ENCODE measurements at places on chromosomes 2 and 18.
A peak's percentile ranks its signal among the peaks of the same experiment; 100 is the strongest.

GRCh38 chr2:96869281-96869821, 529 bp downstream of the SEMA4C start:
- no peak for DNase-seq

GRCh38 chr2:239589270-239589825, 188.5 kb upstream of the HDAC4 start:
- DNase-seq: no peak

GRCh38 chr18:47204908-47205522, 28.9 kb upstream of the IER3IP1 start:
- DNase-seq: peak; percentile 10

DNA sequence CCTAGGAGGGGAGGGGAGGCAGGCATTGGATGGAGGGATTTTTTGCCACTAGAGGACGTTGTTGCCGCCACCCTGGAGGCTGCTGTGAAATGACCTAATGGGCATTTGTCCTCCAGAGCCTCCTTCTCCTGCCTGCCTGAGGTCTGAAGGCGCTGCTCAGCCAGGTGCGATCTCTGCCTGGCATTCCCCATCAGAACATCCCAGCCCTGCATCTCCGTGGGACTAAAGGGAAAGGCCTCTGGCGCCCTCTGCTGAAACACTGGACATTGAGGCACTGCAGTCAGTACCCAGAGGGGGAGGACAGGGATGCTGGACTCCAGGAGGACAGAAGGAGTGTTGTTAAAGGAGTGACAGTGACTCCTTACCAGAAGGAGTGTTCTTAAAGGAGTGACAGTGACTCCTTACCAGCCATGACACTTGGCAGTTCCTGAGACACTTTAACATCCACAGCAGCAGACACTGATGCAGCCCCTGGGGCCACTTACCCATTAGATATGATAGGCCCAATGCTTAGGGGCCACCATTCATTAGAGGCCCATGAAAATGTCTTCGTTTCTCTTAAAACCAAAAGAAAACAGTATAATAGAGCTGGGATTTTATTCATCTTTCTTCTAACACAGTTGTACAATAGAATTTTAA, 17.0 kb downstream of the THNSL2 start:
- peak; percentile 33 for DNase-seq

- no peak for DNase-seq
These were observed 45.8 kb downstream of the LAMA3 start for GRCh38 chr18:23735021-23735464.

- no peak for DNase-seq
These were observed 344.0 kb upstream of the DDX18 start for GRCh38 chr2:117470311-117471095.

- no peak for DNase-seq
These were observed 463.2 kb upstream of the CDH7 start for GRCh38 chr18:65287652-65288051.

- no peak for DNase-seq
These were observed 108.8 kb upstream of the PPP1CB start for GRCh38 chr2:28642796-28643195.

DNA sequence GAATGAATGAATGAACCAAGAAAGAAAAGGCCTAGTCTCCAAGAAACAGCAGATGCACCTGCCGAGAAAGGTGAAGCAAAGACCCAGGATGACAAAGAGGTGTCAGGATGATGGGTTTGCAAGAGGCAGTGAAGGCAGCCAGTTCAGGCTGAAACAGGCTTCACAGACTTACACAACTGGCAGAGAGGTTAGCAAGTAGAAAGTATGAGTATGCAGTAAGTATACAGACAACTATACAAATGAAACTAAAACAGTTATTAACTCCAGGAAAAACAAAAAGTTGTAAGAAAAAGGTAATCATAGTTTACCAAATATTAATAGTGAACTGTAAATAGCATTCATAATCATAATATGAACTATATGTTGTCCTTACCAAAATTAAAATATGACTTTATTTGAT, 19.8 kb upstream of the RNU4ATAC start:
- no peak for DNase-seq

GRCh38 chr18:27656167-27656778, 471.2 kb upstream of the CHST9 start:
- DNase-seq: no peak

GRCh38 chr2:216546641-216547403, 48.2 kb downstream of the RPL37A start:
- no peak for DNase-seq

DNA sequence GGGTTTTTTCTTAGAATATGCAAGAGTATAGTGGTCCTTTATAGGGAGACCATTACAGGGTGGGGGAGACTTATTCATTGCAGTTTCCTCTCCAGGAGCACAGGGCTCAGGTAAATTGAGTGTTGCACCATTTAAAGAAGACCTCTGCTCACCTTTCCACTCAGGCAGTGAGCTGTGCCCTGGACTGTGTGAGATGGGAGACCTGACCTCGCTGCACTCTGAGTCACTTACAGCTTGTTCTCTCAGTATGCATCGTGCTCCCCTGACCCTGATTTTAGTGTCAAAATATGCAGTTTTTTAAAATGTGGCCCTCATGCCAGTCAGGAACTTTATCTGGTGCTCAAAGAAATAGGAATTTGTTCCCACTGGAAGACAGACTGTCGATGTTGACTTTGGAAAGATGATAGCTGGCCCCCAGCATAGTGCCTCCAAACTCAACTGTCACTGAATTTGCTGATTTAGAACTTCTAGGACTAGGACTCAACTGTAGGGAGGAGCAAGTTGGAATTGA, 146.7 kb upstream of the EPAS1 start:
- DNase-seq: no peak

DNA sequence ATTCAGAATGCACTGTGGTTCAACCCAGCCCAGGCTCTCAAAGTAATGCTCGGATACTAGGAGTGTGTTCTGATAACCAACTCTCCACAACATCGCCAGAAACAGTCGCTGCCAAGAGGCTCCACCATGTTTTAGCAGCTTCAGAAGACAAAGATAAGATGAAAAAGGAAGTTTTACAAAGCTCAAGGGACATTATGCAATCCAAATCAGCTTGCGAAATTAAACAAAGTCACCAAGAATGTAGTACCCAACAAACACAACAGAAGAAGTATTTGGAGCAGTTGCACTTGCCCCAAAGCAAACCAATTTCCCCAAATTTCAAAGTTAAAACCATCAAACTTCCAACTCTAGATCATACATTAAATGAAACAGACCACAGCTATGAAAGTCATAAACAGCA, 360.9 kb downstream of the XIRP2 start:
- DNase-seq: no peak

DNA sequence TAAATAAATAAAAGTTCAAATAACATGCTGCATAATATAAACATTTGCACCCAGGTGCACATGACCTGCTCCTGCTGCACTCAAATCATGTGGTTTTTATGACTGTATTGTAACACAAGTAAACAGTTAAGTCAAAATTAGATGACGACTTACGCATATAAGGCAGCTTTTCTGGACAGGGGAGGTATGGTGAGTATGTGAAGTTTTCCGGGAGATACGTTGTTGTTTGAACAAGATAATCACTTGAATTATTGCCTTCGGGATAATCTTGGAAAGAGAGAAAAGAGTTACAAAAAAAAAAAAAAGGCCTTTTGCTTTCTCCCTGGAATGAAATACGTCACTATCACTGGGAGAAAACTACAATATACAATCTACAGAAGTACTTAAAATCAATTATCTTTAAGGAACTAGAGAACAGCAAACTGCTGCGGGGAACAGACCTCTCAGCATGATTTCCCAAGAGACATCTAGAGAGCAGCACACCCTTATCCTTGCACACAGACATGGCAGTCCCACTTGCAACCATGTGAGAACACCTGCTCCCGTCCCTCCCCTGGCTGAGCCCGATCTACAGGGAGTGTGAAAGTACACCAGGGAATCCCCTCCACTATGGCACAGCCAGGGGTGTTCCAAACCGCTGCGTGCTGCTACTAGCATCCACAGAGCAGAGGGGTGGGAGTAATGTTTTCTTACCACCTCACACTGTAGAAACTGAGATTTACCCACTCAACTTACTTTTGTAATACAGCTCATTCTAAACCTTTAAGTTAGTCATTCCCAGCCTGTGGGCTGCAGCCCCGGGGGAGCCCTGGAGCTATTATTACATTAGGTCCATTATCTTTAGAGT, 26.3 kb downstream of the B4GALT6 start:
- DNase-seq: peak; percentile 46

GRCh38 chr2:45311559-45311958, 299.5 kb downstream of the SRBD1 start:
- no peak for DNase-seq

- no peak for DNase-seq
These were observed 50.5 kb upstream of the TXNDC2 start for GRCh38 chr18:9835113-9835755.

GRCh38 chr2:34719206-34719605, 1120.1 kb upstream of the FAM98A start:
- no peak for DNase-seq

DNA sequence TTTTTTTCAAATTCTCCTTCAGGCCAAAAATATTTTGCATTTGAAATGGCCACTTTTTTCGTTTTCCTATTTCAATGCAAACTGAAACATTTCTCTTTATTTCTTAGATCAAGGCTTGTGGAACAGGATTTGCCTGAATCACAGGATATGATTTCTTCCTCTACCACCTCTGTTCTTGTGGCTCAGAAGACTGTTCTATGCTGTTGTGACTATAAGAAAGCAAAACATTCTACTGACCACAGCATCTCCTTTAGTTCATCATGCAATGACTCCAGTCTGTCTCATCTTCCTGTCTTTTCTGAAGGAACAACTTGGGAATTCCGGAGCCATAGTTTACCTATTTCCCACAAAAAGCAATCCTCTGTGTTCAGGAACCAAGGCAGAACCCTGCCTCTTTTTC, 16.2 kb upstream of the ZNF512 start:
- DNase-seq: no peak

DNA sequence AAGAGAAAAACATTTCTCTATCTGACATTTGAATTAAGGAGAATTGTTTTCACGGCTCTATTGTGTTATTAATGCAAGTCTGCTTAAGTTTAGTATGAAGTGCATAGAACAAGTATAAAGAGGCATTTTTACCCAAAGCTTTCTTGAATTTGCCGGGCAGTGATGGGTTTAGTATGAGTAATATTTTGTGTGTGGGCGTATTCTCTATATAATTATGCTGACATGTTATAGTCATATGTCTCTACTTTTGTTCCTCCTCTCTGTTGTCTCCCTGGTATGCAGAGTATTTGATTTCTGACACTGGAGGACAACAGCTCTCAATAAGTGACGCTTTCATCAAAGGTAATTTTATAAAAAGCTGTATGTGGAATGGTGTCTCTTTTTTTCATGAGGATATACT, 45.9 kb downstream of the PIKFYVE start:
- no peak for DNase-seq

DNA sequence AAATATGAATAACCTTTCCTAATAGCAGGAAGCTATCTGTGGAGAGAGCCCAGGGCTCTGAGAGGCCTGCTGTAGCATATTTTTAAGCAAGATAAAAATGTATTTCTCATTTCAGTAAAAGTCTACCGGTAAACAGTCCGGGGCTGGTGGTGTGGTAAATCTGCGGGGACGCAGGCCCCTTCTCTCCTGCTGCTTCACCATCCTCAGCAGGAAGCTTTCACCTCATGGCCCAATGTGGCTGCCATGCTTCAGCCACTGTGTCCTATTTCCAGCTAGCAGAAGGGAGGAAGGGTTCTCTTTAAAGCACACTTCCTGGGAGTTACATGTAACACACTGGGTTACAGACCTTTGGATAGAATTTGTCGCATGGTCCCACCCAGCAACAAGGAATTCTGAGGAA, 79.5 kb upstream of the ODC1 start:
- DNase-seq: no peak

GRCh38 chr18:79645291-79645983, 34.2 kb upstream of the CTDP1 start:
- no peak for DNase-seq
